Natural killer cell (primary cell): ENCODE measurements at places on chromosomes 1 and 21. TPM values are rescaled to one million over a fixed set of nuclear protein-coding genes. Genes with fewer than 3 reads are reported as not detected.

DNA sequence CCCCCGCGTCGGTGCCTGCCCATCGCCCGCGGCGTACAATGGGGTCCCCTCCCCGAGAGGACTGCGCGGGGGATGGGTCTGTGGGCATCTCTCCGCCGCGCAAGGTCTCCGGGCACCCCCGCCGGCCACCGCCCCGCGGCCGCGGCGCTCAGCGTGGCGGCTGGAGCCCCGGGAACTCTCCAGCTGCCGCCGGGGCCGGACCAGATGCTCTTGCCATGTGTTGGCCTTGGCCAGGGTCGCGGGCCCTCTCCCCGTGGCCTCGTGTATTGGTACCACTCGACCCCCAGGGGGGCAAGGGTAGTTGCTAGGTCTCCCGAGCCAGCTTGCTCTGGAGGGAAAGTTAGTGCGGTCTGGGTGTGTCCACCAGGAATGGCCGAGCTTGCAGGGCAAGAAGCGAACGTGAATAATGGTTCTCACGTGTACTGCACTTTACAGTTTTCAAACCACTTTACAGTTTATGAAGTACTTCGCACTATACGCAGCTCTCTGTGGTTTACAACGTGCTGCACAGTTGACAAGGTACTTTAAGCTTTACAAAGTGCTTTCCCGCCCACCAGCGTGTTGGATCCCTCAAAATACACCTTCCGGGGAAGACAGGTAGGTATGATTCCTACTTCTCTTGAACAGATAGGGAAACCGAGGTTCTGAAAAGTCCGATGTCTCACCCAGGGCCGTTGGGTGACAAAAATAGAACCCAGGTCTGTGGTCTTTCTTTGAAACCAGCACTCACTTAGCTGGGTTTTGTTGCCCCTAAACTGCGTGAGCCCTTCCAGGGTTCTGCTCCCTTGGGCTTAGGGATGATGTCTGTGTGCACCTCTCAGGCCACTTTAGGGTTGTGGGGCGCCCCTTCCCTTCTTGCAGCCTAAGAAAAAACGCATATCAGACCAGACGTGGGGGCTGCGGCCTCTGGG lies 1.2 kb downstream of the EPHB2 start:
- no peak for DNase-seq

GRCh38 chr1:230271300-230272035 lies 154.7 kb downstream of the PGBD5 start:
- DNase-seq, result no peak

GRCh38 chr1:91732291-91733107 lies 153.5 kb downstream of the TGFBR3 start:
- DNase-seq, result peak; percentile 52

CELA2B gene
- not detected for total RNA-seq

- DNase-seq, result no peak
Observed at GRCh38 chr1:153430166-153430553, 13.8 kb downstream of the S100A7A start.

RAP1GAP gene
- 0.47 TPM for total RNA-seq

DNA sequence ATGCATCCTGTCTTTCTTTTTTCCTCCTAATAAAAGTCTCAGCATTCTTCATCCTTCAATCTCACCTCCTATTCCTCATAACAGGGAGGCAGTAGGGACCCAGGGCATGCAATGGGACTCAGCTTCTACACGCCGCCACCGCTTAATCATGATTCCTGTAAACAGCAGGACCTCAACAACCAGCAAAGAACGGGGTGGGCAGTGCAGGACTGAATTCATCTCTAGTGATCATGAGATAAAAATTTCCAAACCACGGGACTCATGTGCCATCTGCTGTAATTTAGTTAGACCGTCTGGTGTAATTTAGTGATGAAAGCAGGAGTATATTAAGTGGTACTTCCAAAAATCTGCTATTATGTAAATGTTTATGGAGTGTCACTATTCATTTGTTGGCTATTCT lies 5.4 kb downstream of the PRAMEF12 start:
- no peak for DNase-seq

TCEANC2 gene
- total RNA-seq, result 9.5 TPM

CRNN gene
- not detected for total RNA-seq

PTPN7 gene
- total RNA-seq, result 196 TPM
